ENCODE measurements at places on chromosomes 4 and X.

DNA sequence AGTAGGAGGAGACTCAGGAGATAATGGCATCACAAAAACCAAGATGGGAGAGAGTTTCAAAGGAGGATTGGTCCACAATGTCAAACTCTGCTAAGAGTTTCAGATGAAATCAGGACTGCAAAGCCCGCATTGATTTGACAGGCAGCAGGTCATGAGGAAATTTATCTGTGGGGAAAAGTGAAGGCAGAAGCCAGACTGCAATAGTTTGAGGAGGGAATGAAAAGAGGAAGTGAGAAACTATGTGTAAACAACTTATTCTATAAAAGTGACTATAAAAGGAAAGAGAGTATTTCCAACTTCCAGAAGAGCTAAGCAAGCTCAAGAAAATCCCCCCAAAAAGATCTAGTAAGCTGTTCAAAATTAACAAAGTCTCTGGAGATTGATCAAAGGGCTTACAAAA lies 66.3 kb upstream of the DGKK start:
- DNase-seq, result no peak

DNA sequence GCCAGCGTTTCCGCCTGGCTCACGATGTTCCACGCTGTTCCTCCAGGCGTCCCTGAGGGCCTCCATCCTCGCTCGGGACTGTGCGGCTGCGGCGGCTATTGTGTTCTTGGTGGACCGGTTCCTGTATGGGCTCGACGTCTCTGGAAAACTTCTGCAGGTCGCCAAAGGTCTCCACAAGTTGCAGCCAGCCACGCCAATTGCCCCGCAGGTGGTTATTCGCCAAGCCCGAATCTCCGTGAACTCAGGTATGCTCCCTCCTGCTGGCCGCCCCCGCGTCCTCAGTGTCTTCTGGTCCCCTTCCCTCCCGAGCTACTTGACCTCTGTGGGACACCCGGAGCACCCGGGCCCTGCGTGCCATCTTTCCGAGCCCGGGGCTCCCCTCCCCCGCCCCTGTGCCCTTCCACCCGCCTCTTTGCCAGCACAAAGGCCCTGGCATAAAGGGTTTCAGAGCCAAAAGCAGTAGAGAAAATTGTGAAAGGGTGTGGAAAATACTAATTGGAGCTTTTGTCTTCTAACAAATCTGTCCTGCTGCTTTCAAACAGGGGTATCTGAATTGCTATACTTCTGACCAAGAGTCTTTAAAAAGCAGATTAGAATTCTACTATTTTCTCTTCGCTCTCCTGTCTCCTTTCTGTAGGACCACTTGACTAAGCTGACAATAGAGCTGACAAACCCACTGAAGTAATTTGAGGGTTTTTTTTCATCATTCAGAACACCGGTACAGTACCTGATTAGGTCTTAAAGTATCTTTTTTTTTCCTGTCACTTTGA lies 104.0 kb downstream of the NEUROG2 start:
- no peak for DNase-seq

- no peak for DNase-seq
Measured at GRCh38 chr4:126192506-126192905, 877.8 kb downstream of the FAT4 start.

GRCh38 chr4:155766622-155767021 lies 7.8 kb downstream of the GUCY1B1 start:
- no peak for DNase-seq

- DNase-seq, result no peak
Measured at GRCh38 chr4:151537687-151538086, 128.7 kb downstream of the FHIP1A start.

GRCh38 chr4:80173401-80173800 lies 23.9 kb upstream of the PRDM8 start:
- DNase-seq, result no peak

DNA sequence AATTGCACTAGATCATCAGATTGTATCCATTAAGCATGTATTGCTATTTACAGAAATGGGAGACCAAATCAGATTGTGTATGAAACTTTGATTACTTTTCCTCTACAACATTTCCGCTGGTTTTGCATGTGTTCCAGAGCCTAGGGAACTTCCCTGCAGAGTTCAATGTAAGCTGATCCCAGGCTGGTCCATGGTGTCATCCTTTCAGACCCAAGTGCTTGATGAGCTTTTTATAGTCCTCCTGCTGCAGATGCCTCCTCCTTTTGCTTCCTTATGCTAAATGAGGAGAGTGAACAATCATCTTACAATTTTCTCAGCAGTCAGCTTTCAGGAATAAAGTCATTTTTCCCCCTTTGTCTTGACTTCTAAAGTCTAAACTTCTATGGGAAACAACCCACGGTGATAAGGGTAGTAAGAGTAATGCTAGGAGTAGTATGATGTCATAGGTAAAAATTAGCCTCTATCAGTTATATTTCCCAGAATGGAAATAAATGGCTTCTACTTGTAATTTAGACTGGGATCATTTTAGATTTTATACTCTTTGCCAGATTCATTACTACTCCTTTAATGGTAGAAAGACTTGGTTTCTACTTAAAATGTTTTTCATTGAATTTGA lies 55.1 kb upstream of the SLC4A4 start:
- no peak for DNase-seq

- no peak for DNase-seq
Measured at GRCh38 chr4:107366016-107366735, 330.1 kb upstream of the DKK2 start.

GRCh38 chrX:122122274-122122673 lies 1061.8 kb upstream of the GRIA3 start:
- DNase-seq, result no peak

DNA sequence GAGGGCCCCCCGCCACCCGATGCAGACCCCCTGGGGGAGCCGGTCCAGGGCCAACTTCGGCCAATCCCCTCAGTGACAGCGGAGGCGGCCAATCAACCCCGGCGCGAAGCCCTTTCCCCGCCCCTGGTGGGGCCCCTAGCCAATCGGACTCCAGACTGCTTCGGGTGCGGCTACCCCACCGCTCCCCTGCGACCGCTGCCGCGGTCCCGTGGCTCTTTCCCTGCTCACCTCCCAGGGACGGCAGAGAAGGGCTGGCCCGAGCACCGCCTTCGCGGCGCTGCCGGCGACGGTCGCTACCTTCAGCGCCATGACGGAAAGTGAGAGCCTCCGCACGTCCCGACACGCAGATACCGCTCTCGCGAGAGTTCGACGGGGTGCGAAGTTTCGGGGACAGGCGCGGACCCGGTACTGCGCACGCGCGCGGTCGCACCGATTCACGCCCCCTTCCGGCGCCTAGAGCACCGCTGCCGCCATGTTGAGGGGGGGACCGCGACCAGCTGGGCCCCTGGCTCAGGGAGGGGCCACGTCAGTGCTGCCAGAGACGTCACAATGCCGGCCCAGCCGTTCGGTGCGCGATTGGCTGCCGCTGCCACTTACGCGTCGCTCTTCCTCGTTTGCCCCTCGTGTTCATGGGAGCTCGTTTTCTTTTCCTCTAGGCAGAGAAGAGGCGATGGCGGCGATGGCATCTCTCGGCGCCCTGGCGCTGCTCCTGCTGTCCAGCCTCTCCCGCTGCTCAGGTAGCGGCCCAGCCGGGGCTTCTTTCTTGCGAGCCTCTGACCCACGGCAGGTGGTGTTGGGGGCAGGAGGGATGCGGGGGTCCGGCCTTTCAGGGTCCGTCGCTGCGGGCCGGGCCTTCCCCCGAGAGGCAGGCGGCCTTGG lies at the start of the genes IDH3G and SSR4:
Gene IDH3G (minus strand): TSS at position 358 of the 879 bp plus-strand sequence. CDS start 49 bp downstream, at position 309.
Gene SSR4 (plus strand): TSS at position 651 of the 879 bp plus-strand sequence. CDS start 20 bp downstream, at position 671.
- DNase-seq, result peak; percentile 89

DNA sequence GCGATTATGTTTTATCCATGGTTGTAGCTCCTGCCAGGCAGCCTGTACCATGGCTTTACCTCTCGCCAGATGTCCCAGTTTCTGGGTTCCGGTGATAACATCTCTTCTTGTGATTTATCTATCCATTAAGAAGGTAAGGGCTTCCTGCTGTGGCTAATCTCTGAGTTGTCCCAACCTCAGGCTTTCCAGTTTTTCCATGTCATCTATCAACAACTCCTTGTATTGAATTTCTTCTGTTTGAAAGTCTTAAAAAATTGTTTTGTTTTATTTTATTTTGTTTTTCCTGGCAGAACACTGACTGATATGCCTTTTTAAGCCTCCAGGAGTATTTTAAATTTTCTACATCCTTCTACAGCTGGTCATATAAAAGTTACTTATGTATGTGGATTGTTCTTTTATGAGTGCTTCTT lies 241.9 kb downstream of the ANTXR2 start:
- DNase-seq, result no peak

DNA sequence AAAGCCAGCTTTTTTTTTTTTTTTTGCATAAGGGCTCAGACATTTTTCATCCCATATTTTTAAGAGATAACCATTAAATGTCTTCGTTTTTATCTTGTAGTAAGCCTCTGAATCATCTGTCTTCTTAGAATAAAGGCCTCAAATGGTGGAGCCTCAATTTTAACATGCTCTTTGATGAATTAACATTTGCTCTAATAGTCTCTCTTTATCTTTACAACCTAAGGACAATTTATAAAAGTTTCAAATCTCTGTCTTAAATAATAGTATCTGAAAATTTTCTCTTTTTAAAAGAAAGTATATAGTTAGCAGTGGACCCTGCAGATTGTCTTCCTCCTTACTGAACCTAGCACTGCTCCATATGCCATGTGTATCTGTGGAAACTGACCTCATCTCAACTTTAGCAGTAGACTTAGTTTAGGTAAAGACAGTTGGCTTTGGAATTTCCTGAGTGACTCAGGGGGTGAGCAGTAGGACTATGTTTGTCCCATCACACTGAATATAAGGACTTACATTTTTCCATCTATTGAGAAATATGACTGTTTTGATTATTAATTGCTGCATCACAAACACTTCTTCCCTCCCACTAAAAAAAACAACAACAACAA lies 1658.0 kb downstream of the STIM2 start:
- no peak for DNase-seq

- DNase-seq, result no peak
Measured at GRCh38 chrX:88355252-88355651, 391.8 kb upstream of the CPXCR1 start.

DNA sequence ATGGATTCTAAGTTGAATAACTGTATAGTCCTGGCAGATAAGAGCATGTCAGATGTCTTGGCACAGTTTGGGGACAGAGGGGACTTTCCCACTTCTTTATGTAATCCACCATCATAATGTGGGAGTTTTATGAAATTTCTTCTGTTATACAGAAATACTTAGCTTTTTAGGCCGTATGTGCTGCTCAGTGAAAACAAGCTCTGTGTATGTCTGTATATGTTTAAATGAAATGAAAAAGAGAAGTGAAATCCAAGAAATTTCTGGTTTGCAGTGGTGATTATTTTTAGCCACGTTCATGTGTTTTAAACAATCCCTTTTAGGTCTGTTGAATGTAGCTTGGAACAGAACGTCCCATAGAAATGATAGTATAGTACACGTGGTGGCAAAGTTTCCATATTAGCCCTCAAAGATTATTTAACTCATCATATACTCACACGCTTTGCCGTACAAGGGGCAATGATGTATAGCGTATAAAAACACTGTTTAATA lies 41.0 kb downstream of the GAB1 start:
- no peak for DNase-seq

- no peak for DNase-seq
Measured at GRCh38 chrX:154531626-154532025, 15.0 kb downstream of the G6PD start.

DNA sequence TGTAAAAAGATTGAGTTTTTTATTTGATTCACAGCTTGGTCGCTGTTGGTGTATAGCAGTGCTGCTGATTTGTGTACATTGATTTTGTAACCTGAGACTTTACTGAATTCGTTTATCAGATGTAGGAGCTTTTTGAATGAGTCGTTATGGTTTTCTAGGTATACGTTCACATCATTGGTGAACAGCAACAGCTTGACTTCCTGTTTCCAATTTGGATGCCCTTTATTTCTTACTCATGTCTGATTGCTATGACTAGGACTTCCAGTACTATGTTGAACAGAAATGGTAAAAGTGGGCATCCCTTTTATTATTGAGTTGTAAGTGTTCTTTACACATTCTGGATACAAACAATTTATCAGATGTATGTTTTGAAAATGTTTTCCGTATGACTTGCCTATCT lies 76.0 kb downstream of the ADGRG4 start:
- no peak for DNase-seq

- DNase-seq, result no peak
Measured at GRCh38 chr4:56619160-56619559, 61.9 kb downstream of the HOPX start.

DNA sequence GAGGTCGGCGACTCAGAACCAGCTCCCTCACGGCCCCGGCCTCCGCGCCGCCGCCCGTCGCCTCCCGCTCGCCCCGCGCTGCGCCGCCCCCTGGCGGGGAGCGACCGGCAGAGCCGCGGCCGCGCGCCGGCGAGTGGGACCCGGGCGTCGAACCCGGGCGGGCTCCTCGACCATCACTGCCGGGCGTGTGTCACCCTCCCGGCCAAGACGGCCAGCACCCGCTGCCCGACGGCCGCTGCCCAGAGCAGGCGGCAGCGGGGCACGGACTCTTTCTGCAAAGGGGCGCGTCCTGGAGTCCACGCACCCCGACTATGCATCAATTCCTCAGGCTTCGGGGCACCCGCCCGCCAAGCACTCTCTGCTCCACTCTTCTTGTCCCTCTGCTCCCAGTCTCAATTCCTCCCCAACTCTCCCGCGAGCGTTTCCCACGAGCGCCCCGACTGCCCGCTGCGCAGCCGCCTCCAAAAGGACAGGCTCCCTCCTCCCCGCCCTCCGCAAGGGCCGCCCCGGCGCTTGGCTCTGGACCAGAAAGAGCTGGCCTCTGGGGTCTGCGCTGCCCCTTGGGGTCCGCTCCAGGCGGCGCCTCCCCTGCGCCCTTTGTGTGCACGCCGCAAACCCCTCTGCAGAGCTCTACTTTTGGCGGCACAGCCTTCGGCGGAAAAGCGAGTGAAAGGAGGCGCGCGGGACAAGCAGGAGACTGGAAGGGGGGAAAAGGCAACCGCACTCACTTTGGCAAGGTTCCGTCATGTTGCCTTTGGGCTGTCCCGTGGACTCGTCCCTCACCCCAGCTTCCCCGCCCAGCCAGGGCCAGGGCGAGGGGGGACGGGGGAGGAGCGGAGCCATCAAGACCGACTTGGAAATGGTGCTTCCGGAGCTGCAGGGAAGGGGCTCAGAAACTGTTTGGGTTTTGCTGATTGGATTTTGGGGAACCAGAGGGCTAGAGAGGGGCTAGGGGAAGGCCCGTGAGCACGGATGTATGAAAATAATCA lies 1.0 kb downstream of the PDE5A start:
- peak; percentile 19 for DNase-seq

DNA sequence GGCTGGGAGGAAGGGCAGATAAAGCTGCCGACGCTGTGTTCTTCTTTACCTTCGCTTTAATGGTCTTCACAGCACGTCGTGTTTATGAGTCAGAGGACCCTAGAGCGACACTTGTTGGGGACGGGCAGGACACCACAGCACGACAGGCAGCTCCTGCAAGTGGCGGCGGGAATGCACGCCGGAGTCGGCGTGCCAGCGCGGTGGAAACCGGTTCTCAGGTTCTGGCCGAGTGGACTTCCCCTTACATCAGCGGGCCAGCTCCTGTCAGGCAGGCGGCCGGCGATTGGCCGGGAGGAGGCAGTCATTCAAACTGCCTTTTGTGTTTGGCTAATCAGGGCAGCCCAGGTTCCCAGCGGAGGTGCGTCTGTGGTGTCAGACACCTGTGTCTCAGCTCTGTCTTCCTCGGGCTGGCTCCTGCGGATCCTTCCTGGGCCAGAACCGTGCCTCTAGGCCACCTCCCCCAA lies 150.9 kb downstream of the SHROOM3 start:
- DNase-seq, result no peak

- DNase-seq, result no peak
Measured at GRCh38 chrX:530726-531610, 99.6 kb upstream of the SHOX start.

Data from HL-60 (cell line).